ENCODE measurements at places on chromosomes 1 and 21.

DNA sequence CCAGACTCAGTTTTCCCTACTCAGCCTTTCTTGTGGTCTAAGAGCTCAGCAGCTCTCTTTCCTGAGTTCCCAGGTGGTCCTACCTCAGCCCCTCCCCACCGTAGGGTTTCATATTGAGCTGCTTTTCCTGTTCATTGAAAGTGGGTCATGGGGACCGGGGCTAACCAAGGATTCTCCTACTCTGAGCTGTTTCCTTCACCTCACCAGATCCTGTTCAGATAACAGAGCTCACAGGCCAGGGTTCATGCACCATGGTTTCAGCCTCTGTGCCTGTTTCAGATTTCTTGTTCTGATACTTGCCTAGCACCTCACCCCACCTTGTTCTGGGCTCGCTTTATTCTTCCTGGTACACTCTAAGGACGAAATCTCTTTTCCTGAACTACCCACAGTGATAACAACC is 8.5 kb downstream of the UBQLN4 start:
- no peak for DNase-seq

GRCh38 chr1:82517586-82517985 is 716.9 kb downstream of the ADGRL2 start:
- no peak for DNase-seq

DNA sequence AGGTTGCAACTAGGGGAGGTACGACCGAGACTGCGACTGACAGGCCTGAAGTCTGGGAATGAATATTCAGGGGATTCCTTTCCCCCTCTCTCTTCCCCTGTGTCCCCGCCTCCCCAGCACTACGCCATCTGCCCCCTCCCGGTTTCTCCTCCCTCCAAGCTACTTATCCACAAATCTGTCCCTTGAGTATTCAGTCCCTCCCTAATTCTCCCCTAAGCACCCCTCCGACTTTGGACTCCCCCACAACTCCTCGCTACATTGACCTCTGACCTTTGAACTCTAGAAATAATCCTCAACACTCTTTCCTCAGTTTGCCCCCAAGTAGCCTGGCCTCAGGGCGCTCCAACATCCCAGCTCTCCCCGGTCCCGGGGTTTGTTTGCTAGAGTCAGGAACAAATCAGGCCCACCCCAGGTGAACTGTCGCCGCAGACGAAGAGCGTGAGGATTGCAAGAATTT is 393 bp downstream of the LYSMD1 start:
- no peak for DNase-seq

DNA sequence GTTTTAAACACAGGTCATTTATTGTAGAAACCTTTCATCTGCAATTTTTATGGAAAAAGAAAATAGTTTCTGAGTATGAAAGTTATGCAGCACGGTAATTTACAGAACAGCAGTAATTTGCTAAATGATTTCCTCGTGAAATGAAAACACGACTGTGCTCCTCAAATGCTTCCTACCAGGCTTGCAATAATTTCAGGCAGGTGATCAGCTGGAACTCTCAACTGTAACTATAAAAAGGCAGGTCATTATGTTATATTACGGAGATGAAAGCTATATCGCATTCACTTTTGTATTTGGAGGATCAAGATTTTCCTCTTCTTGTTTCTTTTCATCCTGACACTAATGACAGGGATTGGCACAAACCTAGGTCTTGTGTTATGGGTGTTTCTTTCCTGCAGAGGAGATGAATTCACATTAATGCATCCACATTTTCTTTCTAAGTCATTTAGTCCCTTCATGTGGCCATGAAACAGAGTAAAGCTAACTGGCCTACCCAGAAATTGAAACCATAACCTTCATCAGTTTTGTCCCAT is 57.4 kb downstream of the SAMSN1 start:
- no peak for DNase-seq

DNA sequence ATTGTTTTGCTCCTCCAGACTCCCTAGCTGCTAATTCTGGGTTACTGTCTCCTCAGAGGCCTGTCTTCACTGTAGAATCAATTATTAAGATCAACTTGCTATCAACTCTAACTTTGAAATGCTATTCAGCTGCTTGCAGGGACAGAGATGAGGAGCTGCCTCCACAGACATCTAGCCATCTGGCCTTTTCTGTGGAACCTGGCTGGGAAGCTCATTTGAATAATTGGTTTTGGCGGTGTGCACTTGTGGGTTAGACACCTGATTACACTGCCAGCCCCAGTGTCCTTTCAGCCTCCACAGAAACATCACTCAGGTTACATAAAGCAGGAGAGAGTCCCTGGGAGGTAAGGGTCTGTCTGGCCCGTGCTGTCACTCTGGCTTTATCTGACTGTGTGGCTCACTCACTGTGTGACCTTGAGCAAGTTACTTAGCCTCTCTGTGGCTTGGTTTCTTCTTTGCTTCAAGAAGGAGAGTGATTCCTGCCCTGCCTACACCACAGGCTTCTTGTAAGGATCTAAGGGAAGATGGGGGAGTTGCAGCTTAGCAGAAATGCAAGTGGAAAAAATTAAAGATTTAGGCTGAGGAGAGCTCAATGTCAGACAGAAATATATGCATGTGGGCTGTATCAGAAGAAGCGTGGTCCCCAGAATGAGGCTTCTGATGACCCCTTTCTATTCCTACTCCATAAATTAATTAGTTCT is 131.6 kb downstream of the BEND5 start:
- DNase-seq, result no peak

DNA sequence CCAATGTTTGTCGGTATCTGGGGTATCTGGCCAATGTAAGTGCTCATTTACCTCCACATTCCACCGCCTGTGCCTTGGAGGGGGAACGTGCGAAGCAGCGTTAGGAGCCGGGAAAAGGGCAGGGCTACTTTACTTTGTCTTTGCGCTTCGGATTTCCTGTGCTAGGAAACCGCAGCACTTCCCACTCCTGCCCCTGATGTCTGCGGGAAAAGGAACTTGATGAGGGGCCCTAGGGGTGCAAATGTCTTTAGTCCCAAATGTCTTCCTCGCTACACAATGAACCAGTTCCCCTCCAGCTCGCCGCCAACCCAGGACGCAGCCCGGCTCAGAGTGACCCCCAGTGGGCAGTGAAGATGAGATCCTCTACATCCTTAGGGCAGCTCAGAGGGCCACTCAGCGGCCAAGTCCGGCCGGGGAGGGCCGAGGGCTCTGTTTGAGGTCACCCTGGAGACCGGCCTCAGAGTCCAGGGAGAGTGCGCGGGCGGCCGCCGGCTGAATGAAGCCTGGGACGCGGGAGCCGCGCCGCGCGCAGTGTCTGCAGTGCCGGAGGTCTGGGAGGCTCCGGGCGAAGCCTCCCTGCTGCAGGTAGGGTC is at the start of gene DYNLT5:
Gene DYNLT5 (plus strand): TSS at position 460 of the 593 bp plus-strand sequence. CDS start 2,200 bp downstream, outside the sequence.
- DNase-seq, result no peak

- DNase-seq, result no peak
Observed at GRCh38 chr1:166836733-166837132, 2.5 kb upstream of the POGK start.

GRCh38 chr1:228044961-228045360 is 37.5 kb upstream of the ARF1 start:
- no peak for DNase-seq
